Spleen (tissue), 13 donors: ENCODE measurements at places on chromosomes 11 and 22.
A peak's percentile ranks its signal among the peaks of the same experiment; 100 is the strongest.

DNA sequence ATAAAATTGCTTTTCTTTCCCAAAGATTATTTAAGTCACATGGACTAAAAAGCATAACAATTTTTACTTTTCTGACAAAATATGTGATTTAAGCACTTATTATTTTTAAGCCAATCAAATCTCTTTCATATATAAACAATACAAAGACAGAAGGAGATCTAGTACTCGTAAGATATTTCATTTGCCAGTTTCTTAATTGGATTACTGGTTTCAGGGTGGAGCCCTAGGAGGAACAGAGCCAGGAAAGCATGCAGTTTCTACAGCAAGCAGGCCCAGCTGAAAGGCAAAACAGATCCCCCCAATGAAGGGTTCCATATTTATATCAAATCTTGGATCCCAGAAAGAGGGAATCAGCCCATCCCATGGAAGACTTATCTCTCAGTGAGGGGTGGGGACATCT is 177.0 kb downstream of the KIF18A start:
- no peak for DNase-seq

DNA sequence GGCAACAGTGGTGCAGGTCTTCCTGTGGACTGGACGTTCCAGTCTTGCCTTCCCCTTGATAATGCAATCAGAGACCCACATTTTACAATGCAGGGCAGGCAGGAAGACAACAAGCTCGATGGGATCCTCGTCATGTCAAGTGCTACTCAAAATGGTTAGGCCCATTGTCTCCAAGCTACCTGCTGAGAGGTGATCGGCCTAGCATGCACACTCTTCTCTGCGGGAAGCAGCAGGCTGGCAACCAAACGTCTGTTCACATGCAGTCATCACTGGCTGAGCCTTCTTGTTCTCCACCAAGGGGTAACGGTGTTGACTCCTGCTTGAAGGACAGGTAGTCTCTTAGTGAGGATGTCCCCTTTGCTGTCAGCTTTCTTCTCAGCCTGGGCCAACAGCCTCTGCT is 25.5 kb upstream of the CD82 start:
- DNase-seq, result no peak

DNA sequence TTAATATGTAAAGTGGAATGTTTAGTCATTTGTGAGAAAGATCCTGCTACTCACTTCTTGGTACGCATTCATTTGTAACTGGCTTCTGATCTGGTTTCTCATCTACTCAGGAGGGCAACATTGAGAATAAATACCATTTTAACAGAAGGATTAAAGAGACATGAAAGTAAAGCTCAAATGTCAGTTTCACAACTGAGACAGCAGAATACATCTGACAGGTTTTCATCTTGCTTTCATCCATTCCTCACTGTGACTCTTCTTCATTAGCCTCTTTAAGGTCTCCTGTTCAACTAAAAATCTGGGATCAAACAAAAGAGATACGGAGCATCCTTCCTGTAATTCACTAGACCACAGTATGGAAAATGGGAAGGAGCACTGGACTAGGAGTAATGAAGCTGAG is 31.4 kb upstream of the CCDC89 start:
- no peak for DNase-seq

GRCh38 chr11:29628609-29629008 is 388.2 kb downstream of the KCNA4 start:
- DNase-seq, result no peak

GRCh38 chr11:77842441-77843121 is 21.6 kb downstream of the AAMDC start:
- DNase-seq, result no peak

DNA sequence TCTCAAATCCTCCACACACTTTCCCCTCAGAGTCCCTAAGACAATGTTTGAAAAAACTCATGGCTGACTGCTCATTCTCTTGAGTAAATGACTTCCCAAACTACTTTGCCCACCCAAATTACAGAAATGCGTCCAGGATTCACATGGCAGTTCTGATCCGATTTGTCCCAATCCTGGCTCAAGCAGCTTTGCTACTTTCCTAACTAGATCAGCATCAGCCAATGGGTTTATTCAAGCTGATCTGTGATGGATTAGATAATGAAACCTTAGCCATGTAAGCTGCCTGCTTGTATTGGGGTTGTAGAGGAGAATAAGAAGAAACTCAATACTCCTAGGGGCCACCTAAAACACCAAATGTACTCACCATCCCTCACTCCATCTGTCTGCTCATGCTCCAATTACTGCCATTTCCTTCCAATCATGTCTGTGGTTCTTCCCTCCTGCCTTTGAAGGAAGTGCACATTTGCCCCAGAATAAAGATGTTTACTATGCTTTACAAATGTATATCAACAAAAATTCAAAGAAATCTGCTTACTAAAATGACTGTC is 6.9 kb downstream of the RBFOX2 start:
- DNase-seq, result no peak

DNA sequence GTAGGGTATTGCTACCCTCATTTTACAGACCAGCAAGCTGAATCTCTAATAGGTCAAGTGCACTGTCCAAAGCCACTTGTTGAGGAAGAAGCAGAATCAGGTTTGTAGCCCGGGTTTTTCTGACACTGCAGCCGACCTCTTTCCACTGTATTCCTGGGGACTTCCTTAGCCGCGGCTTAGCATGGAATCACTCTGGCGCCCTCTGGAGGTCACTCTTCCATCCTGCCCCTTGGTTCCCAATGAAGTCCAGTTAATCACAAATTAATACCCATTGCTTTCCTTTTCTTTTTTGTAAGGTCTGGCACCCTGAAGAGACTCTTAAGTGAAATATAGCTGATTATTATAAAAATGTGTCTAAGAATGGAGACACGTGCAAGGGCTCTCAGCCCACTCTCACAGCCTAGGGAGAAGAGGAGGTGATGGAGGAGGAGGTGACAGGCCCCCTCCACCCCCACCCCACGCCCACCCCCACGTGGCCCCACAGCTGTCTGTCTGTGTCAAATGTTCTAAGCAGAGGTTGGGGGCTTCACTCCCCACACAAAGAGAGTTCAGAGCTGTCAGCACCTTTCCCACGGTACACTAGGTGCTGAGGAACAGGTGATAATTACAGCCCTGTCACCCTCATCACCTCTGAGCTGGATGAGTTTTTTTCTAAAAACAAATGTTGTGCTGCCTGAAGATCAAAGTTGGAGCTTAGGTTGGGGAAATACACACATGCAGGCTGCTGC is 57.7 kb upstream of the DRD2 start:
- DNase-seq, result no peak

DNA sequence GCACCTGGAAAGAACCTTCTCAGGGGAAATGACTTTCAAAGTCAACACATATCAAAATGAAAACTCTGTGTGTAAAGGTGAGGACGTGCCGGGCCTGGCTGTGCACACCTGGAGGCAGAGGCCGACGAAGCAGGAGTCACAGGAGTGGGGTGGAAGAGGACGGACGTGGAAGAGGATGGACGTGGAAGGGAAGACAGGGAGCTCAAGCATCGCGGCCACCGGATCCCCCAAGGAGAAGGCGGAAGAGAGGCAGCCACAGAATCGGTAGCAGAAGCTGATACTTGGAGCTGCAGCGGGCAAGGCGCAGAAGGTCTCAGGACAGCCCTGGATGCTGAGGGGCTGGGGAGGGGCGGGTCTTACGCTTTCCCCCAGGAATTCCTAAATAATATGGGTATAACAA is 519.8 kb downstream of the BRD1 start:
- DNase-seq, result peak; percentile 67

GRCh38 chr11:27757953-27758352 is 57.7 kb upstream of the BDNF start:
- no peak for DNase-seq

GRCh38 chr11:114162719-114163123 is 103.2 kb downstream of the ZBTB16 start:
- no peak for DNase-seq

DNA sequence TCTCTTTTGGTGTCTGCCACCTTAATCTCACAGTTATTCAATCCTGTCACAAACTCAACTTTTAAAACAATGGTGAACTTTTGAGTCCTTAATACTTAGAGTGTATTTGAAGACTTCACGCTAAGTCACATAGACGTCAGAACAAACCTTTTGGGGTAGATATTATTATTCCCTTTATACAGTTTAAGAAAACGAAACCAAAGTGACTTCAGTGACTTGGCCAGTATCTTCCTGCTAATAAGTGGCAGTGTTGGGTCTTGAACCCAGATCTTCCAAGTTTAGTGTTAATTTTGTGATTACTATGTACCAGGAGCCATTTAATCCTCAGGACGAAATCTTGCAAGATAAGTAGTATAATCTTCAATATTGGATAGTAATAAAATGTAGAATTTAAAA is 691 bp downstream of the CEP295 start:
- no peak for DNase-seq

DNA sequence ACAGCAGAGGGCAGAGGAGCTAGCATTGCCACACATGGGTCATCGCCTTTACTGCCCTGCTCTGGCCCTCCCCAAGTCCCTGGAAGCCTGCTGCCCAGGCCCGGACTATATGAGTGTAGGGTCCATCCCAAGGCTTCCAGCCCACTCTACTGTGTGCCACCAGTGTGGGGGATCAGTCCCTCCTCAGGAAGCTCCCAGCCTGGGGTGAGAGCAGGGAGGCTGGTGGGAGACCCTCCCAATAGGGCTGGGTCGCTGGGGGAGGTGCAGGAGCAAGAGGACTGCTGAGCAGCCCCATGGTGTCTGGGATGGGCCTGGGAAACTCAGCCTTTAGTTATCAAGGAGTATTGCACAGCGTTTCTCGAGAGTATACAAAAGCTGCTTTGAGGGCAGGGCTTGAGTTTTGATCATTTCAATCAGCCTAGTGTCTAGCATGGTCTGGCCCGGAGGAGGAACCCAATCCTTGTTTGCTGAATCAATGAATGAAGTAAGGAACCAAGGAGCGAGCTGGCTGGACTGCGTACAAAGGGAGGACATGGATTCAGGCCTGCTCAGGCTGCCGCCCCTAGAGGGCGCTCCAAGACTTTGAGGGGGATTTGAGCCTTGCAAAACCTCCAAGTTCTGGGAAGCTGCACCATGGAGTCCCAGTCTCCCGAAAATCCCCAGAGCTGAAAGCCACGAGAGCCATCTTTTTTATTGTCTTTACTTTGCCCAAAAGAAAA is 89.0 kb upstream of the PARVA start:
- no peak for DNase-seq

- DNase-seq, result no peak
Observed at GRCh38 chr11:130554241-130555055, 106.0 kb downstream of the ADAMTS15 start.

DNA sequence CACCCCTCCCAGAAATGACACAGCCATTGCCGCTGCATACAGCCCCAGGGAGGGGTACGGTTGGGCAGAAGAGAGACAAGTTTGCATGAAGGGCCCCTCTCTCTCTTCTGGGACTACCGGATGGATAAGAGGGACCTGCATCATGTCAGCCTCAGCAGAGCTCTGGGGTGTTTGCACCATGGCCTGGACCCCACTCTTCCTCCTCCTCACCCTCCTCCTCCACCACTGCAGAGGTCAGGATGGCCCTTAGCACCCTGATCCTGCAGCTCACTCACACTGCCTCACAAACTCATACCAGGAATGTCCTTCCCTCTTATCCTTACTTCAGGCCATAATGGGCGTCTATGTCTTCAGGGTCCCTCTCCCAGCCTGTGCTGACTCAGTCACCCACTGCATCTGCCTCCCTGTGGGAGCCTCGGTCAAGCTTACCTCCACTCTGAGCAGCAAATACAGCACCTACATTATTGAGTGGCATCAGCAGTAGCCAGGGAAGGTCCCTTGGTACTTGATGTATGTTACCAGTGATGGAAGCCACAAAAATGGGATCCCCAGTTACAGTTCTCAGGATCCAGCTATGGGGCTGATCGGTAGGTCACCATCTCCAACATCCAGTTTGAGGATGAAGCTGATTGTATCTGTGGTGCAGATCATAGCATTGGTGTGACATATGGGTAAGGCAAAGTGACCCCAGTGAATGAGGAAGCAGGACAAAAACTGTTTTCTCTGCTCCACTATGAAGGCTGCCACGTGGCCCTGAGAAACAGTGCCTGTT is 62.2 kb upstream of the VPREB1 start:
- no peak for DNase-seq

DNA sequence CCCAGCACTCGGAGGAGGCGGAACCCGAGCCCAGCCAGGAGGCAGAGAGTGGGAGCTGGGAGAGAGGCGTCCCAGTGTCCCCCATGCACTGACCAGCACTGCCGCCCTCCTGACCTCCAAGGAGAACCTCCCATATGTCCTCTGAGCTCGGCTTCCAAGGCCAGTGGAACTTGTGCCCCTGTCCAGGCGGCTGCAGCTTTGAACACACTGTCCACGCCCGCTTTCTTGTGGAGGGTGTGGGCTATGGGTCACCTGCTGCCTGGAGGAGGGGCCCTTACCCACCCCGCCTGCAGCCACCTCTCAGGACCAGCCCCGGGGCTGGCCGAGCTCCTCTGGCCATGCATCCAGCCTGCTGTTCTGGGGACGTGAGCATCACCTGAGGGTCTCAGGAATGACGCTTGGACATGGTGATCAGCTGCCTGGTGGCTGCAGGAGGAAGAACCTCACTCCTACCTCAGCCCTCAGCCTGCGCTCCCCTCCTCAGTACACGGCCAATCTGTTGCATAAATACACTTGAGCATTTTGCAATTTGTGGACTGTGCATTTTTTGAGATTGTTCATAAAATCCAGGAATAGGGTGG is 22.2 kb upstream of the MUC5B start:
- peak; percentile 58 for DNase-seq

GRCh38 chr11:34755671-34756070 is 134.8 kb downstream of the EHF start:
- DNase-seq, result no peak

- DNase-seq, result no peak
Observed at GRCh38 chr11:79182794-79183193, 258.0 kb downstream of the TENM4 start.

DNA sequence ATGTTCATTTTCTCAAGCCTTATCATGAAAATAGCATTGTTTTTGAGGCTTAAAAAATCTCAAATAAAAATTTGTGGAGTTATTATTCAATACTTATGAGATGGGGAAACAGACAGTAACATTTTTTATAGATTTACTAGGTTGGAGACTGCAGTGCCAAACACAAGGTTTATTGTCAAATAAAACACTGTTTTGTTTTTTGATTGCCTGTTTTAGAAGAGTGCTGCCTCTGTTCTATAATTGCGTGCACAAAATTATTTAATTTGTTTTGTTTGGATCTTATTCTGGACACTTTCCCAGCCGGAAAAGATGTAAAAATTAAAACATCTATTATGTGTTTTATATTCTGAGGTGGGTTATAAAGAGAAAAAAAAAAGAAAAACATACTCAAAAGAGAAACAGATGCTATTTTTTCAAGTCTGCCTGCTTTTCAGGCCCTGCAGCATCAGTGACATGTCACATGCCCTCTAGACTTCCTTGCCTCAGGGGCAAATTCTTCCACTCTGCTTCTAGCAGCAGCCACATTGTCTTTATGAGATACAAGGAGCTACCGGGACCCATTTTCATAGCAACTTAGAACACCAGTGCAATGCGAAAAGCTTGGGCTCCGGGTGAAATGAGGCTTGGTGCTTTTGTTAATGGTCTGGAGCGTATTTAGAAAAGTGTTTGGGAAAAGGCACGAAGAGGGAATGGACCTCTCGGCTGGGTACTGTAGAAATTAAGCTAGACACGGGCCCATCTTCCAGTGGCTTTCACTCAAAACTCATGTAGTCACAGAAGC is 77.5 kb downstream of the EFCAB6 start:
- DNase-seq, result no peak
